Stimulated activated CD4-positive, alpha-beta T cell treated with anti-CD3 and anti-CD28 coated beads, Interleukin-4, amount 100 ng/mL, for 48 hours (primary cell): ENCODE measurements at places on chromosomes 5 and 9.
A peak's percentile ranks its signal among the peaks of the same experiment; 100 is the strongest.

DNA sequence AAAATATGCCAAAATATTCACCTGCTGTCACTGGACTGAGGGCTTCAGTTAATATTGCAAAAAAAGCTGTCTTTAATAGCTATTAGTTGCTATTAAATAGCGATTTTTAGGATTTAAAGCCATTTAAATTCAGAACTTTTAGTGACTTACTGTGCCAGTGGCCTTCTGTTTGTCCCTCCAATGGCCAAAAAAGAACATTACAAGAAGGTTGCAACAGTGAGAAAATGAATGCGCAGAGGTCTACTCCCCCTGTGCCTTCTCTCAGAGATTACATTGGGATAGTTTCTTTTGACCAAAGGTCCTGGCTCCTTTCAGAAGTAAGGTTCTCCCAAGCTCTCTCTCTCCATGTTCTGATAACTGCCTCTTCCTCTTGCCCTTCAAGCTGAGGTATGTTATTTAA is 930.3 kb upstream of the ARRDC3 start:
- DNase-seq, result no peak

DNA sequence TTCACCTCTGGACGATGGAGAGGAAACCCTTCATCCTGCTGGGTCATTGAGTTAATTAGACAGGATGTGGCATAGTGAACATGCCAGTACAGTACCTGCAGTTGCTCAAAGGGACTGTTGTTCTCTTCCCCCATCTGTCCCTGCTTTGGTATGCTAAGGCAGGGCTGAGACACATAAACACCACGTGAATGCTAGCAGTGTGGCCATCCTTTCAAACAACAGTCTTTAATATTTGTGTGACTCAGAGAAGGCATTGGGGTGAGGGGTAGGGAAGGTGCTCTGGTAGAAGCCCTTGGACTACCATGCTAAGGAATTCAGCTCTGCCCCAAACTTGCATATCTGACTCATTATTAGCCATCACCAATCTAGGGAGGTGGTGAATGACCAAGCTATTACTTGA is 180.2 kb upstream of the ZNF618 start:
- DNase-seq, result no peak

DNA sequence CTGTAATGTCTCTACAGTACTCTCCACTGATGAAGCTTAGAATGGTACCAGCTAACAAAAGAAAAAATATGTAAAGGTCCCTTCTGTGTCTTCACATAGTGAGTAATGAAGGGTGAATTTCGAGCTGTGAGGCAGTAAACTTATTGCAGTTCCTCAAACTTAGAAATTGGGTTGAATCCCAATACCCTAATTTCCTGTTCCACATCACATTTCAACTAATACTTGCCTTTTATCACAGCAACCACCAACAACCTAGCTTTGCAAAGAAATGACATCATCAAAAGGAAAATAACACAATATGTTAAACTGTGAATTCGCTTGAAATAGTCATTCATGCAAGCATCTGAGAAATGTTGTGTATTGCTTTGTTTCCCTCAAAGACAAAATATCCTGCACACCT is 9.4 kb upstream of the TNFAIP8 start:
- no peak for DNase-seq

GRCh38 chr9:21974722-21975409 is 19.3 kb downstream of the CDKN2A start:
- peak; percentile 26 for DNase-seq

DNA sequence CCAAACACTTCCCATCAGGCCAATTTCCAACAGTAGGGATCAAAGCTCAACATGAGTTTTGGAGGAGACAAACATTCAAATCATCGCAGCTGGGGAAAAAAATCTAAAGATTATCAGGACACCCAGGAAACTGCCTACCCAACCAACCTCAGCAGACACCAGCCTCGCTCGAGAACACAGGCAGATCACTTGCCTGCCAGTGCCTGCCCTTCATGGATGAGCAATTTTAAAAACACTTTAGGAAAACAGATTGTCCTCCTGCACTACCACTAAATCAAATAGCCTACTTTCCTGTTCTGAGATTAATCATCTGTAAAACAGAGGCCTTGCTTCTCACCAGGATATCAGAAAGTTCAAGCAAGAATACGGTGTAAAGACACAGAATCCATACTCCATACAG is 14.7 kb upstream of the TMEM174 start:
- DNase-seq, result no peak

- DNase-seq, result no peak
Observed at GRCh38 chr5:169121630-169122420, 179.1 kb downstream of the SLIT3 start.

DNA sequence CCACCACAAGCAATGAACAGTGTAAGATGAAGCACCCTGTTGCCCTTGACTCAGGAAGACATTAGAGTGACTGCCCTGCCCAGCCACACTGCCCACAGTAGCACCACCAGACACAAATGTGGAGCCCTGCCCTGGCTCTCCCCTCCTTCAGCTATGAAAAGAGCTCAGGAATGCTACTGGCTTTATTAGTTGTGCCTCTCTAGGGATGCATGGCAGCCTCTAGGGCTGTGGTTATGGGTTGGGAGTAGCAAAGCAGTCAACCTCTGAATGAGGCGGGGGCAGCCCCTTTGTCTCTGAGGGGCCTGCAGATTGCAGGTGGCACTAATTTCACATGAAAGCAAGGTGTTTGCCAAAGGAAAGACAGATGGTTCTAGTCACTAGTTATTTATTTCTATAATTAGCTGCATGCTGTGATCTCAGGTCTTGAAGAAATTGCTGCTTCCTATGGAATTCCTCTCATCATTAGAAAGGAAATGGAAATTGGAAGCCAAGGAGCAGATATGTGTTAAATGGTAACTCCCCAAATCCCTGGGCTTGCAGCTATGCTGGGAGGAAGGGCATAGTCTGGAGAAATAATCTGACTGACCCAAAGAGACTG is 259.4 kb downstream of the TLR4 start:
- no peak for DNase-seq

DNA sequence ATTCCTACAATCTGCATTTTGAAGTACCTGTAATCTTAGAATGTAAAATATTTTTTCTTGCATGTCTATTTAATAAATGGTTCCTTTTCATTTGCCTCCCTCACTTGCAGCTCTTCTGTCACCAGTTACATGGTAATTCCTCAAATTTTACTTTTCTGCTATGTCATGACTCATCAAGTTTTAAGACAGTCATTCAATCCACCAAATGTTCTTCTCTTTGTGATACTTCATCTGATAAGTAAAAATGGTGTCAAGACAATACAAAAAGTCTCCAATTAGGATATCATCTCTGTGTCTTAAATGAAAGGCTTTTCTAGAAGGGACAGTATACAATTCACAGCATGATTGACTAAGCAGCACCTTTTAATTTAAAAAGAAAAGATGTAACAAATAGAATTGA is 104.9 kb upstream of the FTMT start:
- DNase-seq, result no peak

DNA sequence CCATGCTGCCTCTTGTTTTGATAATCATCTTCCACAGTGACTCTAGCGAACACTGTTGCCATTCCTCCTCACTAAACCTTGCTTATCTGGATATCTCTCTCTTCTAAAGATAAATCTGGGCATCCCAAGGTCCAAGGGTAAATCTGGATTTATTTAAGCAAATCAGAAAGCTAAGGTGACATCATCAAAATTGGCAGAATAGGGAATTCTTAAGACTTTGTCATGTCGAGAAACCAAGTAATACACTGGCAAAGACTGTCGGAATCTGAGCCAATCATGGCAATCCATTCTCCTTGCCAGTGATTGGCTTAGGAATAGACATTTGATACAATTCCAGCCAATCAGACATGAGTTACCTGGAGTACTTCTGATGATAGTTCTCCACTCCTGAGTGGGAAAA is 362.7 kb upstream of the PTGER4 start:
- DNase-seq, result no peak

DNA sequence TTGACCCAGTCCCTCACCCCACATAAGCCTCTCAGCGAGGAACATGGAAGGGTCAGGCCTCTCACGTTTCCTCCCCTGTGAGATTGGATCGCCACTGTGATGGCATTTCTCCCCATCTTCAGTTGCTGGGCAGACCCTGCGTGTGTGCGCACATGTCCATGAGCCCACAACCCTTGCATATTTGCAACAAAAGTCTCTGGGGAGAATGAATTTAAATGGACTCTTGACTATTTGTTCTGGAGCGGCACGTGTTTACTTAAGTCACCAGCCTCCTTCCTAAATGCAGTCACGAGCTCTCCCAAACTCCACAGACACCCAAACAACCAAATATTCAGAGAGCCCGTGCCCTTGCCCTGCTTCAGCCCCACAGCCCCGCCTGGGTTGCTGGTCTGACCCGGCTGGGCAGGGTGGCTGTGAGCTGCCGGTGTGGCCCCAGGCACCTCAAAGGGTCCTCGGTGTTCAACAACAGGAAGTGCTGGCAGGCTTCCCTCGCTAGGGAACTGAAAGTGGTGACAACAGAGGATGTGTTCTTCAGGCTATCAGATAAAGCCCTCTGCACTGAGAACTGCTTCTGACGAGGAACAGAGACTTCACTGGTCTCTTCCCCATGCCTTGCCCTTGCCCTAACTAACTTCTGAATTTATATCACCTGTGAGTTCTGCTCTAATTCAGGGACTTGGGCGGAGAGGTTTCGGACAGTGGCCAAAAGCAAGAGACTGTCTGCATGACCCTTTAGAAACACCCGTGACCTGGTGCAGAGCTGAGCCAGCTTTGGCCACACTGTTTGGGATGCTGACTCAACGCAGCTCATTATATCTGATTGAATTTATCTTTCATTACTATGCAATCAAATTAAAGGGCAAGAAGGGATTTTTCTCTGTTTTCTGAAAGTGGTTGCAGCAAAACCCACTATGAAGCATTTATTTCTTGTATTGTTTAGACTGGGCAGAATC is 19.2 kb upstream of the CD180 start:
- peak; percentile 45 for DNase-seq
